Memory B cell (primary cell): ENCODE measurements at places on chromosomes 1 and 21.

DNA sequence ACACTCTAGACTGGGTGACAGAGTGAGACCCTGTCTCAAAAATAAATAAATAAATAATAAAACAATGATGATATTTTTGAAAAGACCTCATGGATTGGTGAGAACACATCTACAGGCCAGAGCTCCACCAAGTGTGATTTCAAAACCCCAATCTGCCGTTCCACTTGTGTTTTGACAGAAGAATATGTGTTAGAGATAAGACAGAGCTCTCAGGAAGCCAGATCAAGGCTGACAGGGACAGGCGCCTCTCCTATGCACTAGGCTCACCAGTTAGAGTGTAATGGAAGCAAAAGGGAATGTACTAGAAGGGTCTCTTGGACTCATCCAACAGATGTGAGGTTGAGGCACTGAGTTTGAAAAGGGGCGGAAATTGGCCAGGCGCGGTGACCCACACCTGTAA lies 110.7 kb upstream of the ERRFI1 start:
- no peak for DNase-seq

DNA sequence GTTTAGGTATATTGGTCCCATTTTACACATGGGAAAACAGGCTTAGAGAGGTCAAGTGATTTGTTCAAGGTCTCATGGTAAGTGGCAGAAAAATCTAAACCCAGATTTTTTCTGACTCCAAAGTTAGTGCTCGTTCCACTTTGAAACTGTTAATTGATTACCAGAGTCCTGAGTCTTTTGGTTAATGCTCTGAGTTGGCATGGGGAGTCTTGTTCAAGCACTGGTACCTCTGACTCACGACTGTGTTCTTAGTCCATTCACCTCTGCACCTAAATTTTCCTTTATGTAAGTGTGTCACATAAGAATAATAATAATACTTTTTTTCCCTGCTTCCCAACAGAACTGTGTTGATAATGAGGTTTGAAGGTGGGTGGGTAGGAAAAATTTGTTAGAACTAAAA lies 59.3 kb downstream of the VANGL2 start:
- no peak for DNase-seq

DNA sequence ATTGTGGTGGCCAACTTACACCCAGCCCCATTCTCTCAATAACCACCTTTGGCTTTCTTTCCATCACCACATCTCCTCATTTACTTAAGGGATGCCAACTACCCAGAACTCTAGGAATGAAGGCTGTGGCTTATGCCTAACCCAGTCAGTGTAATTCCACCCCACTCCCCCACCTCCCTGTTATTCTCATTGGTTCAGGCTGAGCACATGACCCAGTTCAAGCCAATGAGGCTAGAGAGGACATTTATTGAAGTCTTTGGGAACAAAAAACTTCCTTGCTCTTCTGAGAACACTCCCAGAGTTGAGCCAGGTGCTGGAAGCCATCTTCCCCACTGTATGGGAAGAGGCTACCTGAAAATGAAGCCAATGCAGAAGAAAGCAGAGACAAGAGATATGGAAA lies 22.8 kb upstream of the CD2 start:
- DNase-seq: no peak

GRCh38 chr1:89022167-89022959 lies at the start of gene GBP3:
GBP3 (minus strand) TSS chr1:89022866; CDS start chr1:89020721, 2,145 bp downstream.
- DNase-seq: peak; percentile 15

GRCh38 chr1:71033136-71033535 lies 14.5 kb downstream of the PTGER3 start:
- DNase-seq: no peak

DNA sequence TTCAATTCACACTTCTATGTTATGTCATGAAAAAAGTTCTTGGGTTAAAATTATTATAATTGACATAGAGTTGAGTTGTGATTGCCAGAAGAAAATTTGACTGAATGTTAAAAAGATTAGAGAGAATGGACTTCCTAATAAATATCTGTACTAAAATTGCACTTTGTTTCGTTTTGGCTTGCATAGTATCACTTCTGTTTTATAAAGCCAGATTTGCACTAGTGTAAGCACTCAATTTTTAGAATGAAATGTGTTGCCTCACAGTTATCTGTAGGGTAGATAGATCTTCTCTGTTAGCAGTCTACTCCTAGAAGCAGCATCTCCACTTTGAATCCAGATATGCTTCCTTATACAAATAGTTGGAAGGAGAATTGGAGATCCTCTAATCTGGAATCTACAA lies 95.2 kb upstream of the MPC2 start:
- no peak for DNase-seq

- no peak for DNase-seq
Observed at GRCh38 chr1:28010969-28011368, 51.2 kb downstream of the XKR8 start.

GRCh38 chr1:218852527-218852926 lies 321.2 kb upstream of the LYPLAL1 start:
- DNase-seq: no peak

DNA sequence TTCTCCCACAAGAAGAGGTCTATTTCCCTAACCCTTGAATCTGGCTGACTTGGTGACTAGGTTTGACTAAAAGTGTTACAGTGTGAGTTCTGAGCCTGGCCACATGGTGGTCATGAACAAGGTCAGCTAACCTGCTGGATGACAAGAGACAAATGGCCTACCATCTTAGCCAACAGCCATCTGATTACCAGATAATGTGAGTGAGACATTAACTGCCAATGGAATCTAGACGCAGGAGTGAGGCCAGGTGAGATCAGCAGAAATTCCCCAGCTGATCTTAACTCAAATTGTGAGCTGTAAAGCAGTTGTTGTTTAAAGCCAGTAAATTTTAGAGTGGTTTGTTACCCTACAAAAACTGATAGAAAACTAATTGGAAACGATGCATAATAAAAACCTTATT lies 320.0 kb downstream of the BRINP2 start:
- no peak for DNase-seq

- no peak for DNase-seq
Observed at GRCh38 chr1:21626921-21627339, 42.2 kb downstream of the RAP1GAP start.

GRCh38 chr1:239387304-239388158 lies 1.2 kb downstream of the CHRM3 start:
- no peak for DNase-seq

DNA sequence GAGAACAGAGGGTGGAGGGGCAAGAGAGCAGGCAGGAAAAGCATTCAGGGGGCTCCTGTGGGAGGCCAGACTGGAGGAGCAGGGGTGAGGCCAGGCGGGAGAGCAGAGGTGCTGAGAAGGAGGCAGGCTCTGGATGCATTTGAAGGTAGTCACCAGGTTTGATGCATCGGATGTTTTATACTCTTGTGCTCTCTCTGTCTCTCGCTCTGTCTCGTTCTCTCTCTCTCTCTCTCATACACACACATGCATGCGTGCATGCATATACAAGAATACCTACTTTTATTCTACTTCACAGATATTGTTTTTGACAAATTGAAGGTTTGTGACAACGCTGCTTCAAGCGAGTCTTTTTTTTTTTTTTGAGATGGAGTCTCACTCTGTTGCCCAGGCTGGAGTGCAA lies 15.0 kb upstream of the ITPKB start:
- no peak for DNase-seq

DNA sequence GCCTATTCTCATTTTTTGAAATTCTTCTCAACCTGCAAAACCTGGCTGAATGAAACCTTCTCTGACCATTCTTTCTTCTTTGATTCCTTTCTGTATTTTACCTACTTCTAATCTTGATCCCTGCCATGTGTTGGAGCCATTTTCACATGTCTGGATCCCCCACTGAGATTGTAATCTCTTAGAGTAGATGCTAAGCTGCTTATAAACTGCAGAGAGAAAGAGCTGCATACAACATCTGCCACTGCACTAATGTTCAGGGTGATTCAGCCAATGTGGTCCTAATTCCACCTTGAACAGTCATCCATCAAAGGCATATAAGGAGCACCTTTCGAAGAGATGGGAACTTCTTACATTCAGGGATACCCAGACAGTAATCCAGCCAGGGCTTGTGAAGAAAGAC lies 16.2 kb upstream of the DAB1 start:
- DNase-seq: no peak

DNA sequence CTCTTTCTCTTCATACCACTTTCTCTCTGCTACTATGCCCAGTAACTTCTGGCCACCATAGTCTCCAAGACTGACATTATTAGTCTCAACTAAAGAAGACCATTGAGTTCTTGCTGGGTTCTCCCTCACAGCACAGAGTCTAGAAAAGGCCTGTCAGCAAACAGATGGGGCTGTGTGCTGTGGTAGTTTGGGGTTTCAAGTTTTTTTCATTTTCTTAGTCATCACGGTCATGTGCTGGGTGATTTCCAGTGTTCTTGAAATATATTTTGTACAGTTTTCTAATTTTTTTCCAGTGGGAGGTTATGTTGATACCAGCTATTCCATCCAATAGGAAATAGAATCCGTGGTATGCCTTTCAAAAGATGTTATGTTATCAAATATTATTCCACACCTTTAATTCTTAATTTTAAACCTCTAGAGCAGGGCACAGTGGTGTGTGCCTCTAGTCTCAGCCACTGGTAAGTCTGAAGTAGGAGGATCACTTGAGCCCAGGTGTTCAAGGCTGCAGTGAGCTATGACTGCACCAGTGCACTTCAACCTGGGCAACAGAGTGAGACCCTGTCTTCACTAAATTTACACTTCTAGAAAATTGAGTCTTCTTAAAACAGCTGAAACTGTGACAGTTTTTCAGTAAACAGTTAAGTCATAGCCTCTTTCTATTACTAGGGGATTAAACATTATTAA lies 8.3 kb downstream of the CFHR2 start:
- no peak for DNase-seq

DNA sequence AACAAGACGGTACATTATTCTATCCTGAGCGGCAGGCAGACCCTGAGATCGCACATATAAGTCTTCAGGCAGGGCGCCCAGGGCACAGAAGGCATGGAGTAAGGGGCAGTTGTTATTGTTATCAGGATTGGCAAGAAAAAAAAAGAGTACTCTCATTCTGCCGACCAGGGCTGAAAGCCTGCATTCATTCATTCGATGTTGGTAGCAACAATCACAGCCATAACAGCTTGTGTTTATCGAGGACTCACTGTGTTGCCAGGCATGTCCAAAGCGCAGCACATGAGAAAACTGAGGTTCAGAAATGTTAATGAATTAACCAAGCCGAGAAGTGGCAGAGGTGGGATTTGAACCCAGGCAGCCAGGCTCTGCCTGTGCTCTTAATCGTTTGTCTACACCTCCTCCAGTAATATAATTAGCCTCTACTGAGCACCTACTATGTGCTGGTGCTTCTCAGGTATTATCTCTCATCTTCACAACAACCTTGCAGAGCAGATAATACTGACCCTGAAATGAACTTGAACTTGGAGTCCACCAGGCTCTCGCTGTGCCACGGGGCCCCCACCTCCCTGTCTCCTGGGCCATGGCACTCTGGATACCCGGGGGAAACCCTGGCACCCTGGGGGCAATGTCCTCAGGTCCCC lies 56.2 kb downstream of the TAS1R2 start:
- no peak for DNase-seq

DNA sequence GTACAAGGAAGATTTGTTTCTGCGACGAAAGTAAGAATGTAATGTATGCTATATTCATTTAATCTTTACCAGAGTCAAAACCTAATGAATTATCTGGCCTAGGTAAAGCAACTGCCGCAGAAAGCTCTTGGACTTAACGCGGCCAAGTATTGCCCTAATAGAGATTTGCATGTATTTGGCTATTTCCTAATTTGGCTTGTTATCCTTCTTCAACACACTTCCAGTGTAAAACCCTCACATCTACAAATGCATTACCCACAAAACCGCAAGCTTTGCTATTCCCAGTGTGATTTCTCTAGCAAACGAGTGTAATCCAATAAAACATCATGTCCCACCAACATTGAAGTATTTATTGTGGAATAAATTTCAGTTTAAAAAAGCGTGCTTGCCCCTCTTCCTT lies 123.8 kb upstream of the LMO4 start:
- DNase-seq: no peak

DNA sequence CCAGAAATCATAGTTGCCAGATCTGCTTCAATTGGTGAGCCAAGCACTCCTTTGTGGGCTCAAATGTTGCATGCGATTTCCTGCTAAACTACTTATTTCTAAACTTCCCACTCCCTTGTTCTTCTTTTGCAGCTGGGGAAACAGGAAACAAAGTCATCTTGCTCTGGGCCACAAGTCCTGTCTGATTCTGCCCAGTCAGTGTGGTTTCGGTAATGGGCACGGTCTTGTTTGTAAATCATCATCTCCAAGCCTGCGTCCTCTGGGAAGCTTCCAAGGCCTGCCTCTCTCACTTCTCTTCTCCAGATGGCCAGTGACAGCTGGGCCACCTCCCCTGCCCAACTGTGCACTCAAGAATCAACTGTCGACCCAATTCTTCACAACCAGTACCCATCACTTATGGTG lies 4.4 kb downstream of the S100A8 start:
- no peak for DNase-seq

DNA sequence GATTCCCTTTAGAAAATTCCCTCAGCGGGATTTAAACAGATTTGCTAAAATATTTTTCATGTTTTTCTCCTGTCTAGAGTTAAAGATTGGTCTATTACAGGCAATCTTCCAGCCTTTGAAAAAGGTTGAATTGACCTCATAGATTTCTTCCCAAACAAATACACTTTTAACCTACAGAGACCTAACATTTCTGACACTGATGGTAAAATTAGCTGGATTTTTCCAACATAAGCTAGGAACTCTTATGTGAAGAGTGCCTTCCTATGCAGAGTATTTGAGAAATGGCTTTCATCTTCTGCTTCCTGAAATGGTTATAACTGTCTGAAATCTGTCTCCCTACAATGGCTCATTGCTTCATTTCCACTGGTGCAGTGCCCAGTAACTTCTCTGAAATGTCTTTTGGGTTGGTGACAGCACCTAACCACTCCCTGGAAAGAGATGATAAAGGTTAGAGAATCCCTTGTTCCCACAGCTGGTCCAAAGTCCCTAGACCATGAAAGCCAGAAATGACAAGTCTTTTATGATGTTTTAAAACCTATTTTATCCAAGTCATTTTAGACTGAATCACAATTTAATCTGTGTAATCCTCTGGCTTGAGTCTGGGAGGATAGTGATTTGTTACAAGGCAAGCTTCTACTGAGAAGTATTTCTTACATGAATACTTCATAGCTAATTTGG lies 269.4 kb downstream of the BACH1 start:
- DNase-seq: no peak

GRCh38 chr1:203273869-203274602 lies 31.3 kb upstream of the BTG2 start:
- DNase-seq: peak; percentile 64
